ENCODE measurements at places on chromosomes 6 and 20.

GRCh38 chr6:52124126-52125121 is 37.0 kb upstream of the PKHD1 start:
- no peak for DNase-seq

DNA sequence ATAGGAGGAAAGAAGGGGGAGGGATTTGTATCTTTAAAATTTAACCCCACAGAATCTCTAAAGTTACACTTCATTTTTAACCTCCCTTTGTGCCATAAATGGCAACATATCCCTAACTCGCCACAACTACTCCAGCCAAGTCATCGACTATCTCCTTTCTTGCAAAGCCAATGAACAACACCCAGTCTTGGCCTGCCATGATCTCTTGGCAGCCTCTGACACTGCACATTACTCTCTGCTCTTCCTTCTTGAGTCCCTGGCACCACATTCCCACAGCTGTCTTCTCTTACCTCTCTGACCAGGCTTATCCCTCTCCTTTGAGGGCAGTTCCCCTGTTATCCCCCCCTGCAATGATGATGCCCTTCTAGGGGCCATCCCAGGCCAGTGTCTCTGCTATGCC is 42.5 kb downstream of the MBOAT1 start:
- no peak for DNase-seq

GRCh38 chr6:168756009-168756634 is 315.1 kb downstream of the SMOC2 start:
- no peak for DNase-seq

DNA sequence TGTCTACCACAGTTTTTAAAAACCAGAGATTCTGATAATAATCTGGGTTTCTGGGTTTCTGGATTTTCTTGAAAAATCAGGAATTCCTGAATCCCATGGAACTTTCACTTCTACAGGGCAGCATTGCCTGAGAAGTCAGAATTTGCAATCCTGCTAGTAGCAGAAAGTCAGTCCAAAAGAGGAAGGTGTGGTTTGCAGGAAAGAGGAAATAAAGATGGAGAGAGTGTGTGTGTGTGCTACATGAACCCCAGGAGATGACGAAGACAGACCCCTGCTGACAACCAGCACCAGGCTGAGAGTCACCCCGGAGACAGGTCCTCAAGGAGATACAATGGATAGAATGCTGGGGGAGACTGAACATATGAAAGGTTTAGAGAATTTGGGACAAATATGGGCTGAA is 44.9 kb downstream of the PRND start:
- DNase-seq: no peak

GRCh38 chr6:24358219-24358821 is 461 bp upstream of the DCDC2 start:
- DNase-seq: no peak

GRCh38 chr6:170244721-170245474 is 46.0 kb downstream of the DLL1 start:
- DNase-seq: no peak
